ENCODE measurements at places on chromosomes 12 and 14.

- no peak for DNase-seq
These were observed 16.9 kb upstream of the MYF6 start for GRCh38 chr12:80690513-80690912.

- DNase-seq, result no peak
These were observed 44.8 kb upstream of the GUCY2C start for GRCh38 chr12:14741153-14741552.

- no peak for DNase-seq
These were observed 4.4 kb upstream of the BICD1 start for GRCh38 chr12:32102234-32102633.

- no peak for DNase-seq
These were observed 67.0 kb upstream of the CSRP2 start for GRCh38 chr12:76945867-76946266.

- DNase-seq, result no peak
These were observed 20.7 kb downstream of the DICER1 start for GRCh38 chr14:95136631-95137030.

- DNase-seq, result no peak
These were observed 6.6 kb upstream of the CYP46A1 start for GRCh38 chr14:99677231-99678140.

DNA sequence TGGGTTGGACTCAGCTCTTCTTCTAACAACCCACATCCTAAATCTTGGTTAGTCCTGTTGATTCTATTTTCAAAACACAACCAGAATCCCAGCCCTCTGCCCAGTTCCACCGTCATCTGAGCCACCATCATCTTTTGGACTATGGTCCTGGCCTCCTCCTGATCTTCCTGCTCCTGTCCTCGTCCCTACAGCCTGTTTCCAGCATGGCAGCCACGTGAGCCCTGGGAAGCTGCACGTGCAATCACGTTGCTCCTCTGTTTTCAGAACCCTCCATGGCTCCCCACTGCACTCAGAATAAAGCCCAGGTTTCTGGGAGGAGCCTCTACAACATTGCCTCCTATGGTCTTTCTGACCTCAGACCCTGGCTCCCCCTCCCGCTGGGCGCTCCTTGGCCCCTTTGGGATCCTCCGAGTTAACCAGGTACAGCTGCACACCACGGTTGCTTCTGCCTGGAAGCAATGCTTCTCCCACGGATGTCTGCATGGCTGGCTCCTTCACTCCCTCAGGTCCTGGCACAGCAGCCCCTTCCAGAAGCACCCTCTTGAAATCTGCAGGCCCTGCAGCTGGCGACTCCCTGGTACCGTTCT, 44.5 kb downstream of the BEGAIN start:
- DNase-seq, result no peak

GRCh38 chr14:65377576-65377975, 35.0 kb upstream of the FUT8 start:
- DNase-seq, result no peak
